ENCODE measurements at places on chromosomes 6 and 20. TPM values are rescaled to one million over a fixed set of nuclear protein-coding genes. Genes with fewer than 3 reads are reported as not detected.
A peak's percentile ranks its signal among the peaks of the same experiment; 100 is the strongest.

DNA sequence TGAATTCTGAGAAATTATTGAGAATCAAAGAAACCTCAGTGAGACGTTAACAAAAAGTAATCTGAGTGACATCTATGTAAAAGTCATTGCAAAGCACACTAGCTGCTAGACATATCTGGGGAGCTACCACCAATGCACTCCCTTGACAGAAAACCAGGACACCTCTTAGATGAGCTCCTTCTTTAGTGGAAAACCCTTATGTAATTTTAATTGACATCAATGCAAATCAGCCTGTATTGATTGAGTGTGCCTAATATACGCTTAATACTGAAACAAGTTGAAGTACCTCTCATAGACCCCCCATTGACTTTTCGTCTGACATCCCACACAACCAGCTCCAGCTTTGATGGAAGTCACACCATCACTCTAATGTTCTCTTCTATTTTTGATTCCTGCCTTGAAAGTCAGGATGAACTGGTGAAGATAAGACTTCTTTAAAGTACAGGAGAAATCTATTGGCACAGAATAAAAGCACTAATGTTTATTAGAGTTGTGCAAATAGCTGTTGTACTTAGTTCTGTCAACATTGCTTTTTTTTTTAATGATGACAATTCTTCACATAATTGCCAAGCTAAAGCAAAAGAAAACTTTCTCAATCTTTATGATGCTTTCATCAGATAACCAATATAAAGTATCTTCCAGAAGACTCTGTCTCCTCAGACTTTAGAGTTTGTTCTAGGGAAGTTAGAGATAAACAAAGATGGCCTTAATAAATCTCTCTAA is 98.0 kb upstream of the FAM8A1 start:
- no peak for DNase-seq

DNA sequence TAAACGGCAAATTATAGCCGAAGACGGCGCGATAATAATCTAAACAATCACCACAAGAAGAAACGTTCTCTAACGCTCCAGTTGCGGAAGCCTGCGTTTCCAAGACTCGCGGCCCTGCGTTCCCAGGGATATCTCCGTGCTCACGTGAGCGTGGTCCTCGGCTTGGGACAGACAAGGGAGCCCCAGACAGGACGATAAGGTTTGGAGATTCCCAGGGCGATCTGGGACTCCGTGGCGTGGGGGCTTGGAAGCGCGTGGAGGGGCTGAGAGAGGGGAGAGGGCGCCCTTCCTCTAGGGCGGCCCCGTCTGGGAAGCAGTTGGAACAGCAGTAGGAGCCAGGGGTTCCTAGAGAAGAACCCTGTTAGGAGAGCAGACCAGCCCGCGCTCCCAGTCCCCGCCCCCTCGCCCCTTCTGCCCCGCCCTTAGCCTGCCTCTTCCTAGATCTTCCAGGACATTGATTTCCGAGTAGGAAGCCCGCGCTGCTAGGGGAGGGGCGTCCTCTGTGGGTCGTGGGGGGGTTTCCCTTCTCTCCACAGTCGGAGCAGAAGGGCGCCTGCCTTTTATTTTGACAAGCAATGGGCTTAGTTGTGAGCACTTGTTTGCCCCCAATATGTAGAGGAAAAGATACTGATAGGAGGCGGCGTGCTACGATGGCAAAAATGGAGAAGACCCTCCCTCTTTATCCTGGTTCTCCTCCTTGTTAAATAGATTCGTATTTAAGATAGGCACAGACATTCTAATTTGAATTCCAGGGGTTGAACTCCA is 10.6 kb downstream of the NRN1 start:
- peak; percentile 30 for DNase-seq

DNA sequence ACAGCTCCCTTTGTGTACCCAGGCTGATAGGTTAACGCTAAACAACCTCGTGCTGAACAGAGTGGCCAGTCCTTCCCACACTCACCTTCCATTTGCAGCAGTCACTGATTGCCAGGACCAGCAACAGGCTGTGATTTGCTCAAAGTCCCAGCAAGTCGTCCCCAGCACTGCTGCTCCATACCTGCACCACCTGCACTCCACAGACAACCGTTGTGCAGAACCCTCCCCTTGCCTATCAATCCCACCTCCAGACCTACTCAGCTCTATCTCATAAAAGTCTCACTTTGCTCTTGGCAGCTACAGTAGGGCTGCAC is 43.1 kb upstream of the SCML4 start:
- DNase-seq, result no peak

GRCh38 chr6:105780146-105780860 is 305.8 kb upstream of the PRDM1 start:
- DNase-seq, result no peak

Gene NPBWR2
- total RNA-seq, result not detected

- DNase-seq, result no peak
Measured at GRCh38 chr20:41956338-41957074, 338.3 kb upstream of the CHD6 start.

Gene FAM217A
- total RNA-seq, result not detected

Gene NFATC2
- total RNA-seq, result 38.3 TPM

GRCh38 chr6:162965366-162965765 is 237.6 kb downstream of the PACRG start:
- no peak for DNase-seq

Gene BPIFB1
- total RNA-seq, result not detected

DNA sequence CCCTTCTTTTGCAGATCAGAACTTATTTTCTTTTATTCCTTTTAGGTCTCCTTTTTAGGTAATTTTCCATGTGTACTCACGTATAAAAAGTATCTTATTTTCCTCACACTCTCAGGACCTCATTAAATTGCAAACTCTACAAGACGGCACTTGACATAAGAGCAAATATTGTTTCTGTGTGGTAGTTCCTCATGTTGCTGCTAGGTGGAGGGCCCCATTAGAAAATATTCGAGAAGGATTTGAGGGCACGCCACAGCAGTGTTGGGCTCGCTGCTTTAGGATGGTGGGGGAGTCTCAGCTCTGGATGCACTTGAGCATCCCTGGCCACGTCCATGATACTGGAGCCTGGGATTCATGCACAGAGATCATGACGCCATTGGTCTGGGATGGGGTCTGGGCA is 64.9 kb upstream of the ZFP64 start:
- no peak for DNase-seq

Gene MCHR2
- not detected for total RNA-seq

Gene ZBTB9
- total RNA-seq, result 7.8 TPM

- DNase-seq, result peak; percentile 65
Measured at GRCh38 chr6:136791296-136792094, 782 bp downstream of the MAP3K5 start.

GRCh38 chr6:7636151-7636550 is 46.2 kb downstream of the SNRNP48 start:
- no peak for DNase-seq

DNA sequence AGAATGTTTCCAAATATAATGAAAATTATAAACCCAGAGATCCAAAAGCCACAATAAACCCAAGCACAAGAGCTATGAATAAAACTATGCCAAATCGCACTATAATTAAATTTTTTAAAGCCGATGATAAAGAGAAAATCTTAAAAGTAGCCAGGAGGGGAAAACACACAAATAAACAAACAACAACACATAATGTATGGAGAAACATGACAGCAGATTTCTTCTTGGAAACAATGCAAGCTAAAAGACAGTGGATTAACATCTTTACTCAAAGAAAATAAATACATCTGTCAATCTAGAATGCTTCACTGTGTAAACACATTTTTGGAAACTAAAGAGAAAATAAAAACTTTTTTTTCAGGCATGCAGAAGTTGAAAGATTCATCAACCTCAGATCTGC is 80.3 kb upstream of the RNF24 start:
- no peak for DNase-seq

GRCh38 chr6:95203153-95203754 is 374.1 kb upstream of the MANEA start:
- DNase-seq, result peak; percentile 53

Gene HLA-C
- 860 TPM for total RNA-seq

Gene CYP39A1
- not detected for total RNA-seq
